ENCODE measurements at places on chromosomes 4 and X. TPM values are rescaled to one million over a fixed set of nuclear protein-coding genes. Genes with fewer than 3 reads are reported as not detected.

DNA sequence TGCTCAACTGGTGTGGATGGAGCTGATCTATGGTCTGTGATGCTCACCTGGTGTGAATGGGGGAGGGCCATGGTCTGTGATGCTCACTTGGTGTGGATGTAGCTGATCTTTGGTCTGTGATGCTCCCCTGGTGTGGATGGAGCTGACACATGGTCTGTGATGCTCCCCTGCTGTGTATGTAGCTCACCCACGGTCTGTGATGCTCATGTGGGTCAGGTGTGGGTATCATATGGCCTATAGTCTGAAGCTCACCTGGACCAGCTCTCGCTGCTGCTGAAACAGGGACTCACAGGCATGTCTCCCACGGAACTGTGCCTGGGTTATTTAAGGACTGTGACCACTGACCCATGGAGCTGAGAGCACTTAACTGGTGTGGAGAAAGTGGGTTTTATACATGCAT, 109.7 kb downstream of the CRLF2 start:
- no peak for DNase-seq

GRCh38 chrX:152638443-152638904, 779 bp downstream of the GABRQ start:
- no peak for DNase-seq

DNA sequence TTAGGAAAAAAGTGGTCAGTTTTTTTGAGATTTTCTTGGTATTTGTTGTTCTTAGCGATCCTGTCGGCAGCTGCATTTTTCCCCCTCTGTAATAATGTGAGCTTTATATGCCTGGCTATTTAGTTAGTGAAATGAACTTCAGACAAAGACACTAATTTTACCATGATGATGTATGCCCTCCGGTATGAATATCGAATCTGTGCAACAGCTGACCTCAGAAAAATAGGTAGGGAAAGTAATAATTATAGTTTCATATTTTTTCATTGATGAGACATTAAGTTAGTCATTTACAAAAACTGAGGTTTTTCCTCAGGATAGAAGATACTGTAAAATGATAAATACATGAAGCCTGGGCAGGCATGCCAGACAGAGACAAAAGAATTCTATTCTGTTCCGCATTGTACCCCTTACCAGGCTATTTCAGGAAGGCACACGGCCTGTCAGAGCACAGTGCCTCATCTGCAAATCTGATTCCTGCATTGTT, 155.8 kb downstream of the SHROOM3 start:
- no peak for DNase-seq

GRCh38 chrX:102341867-102342266, 94.9 kb downstream of the NXF2 start:
- DNase-seq: no peak

DNA sequence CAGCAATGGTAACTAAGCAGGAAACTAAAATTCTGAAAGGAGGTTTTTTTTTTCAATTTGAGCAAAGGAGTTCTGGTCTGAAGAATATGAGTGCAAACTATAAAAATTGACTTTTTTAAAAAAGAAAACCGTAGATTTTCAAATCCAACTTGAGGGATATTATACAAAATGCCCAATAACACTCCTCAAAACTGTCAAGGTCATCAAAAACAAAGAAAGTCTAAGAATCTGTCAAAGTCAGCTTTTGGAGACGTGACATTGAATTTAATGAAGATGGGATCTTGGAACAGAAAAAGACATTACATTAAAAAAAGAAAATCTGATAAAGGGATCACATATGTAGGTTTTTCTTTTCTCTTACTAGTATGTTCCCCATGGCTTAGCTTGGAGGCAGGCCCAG, 40.4 kb upstream of the AR start:
- no peak for DNase-seq

GRCh38 chr4:100100985-100101384, 89.3 kb downstream of the DDIT4L start:
- no peak for DNase-seq

GRCh38 chr4:76688619-76689144, 209.3 kb downstream of the SOWAHB start:
- DNase-seq: no peak

DNA sequence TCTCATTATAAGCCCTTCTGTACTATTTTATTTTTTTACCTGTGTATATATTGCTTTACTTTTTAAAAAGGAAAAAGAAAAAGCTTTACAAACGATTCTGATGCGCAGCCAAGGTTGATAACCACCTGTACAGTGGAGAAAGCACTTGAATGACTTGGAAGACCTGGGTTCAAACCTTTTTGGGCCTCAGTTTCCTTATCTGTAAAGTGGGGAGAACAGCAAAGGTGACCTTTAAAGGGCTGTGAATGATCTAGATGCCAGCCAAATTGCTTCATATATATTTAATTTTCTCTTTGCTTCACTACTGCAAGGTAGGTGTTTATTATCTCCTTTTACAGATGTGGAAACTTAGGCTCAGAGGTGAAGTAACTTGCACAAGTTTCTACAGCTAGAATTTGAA, 45.0 kb downstream of the SMC1A start:
- no peak for DNase-seq

DNA sequence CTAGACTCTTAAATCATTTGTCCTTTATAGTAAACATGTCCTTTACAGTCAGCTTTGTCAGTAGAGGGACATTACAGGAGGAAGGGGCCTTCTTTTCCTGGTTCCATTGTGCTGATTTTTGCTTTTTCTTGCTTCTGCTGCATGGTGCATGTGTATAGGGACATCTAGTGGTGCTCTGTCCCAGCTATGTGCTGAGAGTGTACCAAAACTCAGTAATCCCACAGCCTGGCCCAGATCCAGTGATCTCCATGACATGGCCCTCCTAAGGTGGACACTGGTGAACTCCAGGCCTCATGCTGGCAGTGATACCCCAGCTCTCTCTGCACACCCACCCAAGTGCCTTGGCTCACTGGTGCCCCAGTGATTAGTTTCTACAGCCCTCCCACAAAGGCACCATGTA, 45.2 kb downstream of the MAGEB17 start:
- no peak for DNase-seq

DNA sequence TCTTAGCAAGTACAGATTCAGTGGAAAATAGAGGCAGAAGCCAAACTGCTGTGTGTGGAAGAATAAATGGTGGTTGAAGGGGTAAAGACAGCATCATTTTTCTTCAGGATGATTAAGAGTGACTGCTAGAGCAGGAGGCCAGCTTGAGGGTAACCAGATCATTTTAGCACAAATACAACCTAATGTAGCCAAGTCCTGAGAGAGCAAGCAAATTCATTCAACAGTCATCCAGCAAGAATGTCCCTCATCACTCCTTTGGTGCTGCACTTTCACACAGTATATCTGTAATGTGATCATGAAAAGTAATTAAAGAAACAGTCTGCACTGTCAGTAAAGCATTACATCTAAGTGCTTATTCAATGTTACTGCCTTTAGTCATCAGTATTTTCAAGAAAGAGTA, 44.8 kb downstream of the NPFFR2 start:
- DNase-seq: no peak

GRCh38 chr4:11817088-11817487, 388.4 kb upstream of the HS3ST1 start:
- DNase-seq: no peak

DNA sequence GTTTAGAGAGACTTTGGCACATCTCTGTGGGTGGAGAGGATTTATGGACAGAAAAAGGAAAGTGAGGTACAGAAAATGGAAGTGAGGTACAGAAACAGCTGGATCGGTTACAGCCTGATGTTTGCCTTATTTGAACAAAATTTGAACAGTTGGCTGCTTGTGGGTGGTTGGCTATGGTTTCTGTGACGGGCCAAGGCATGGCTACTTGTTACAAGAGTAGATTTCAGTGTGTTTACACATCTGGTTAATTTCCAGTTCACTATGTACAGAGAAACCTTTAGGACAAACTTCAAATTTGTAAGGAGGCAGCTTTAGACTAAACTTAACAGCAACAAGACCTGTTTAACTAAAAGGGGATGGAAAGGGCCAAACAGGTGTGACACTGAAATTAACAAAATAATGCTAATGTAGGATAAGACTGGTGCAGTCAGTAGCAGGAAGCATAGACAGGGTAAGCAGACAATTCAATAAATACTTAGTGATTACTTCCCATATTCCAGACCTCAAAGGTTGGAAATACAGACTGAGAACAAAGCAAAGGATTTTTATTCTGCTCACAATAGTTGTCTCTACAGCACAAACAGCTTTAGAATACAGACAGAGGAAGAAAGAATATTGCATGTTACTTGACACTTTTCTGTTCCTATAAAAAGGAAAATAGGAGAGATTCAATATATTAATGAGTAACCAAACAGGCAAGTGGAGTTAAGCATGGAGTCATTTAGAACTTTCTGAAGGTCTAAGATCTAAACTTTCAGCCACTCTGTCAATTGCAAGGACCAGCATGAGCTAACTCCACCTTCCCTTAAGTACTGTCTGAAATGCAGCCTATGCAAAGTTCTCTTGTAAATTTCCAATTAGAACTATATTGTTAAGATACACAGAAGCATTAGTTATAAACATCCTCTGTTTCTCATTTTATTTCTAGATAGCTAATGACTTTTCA, 294.4 kb upstream of the FAT4 start:
- no peak for DNase-seq

DNA sequence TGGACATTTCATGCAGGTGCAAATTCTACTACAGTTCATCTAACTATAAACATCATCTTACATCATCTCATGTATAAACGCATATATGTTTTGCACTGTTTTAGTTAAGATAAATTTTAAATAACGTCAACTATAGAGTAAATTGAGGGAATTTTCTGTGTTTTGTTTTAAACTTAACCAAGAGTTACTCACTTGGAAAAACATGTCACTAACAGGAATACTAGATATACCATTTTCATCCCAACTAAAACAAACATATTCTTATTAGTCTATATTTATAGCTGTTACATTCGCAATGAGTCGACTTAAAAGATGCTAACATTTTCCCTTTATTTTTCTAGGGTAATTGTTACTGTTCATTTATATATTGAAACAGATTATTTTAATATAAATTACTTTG, 159.6 kb downstream of the PDGFC start:
- no peak for DNase-seq

- no peak for DNase-seq
These were observed 13.1 kb upstream of the SLC9B1 start for GRCh38 chr4:103032574-103032973.

GRCh38 chr4:169017971-169018370, 7.9 kb upstream of the CBR4 start:
- no peak for DNase-seq

CDKL2 gene
- 2.4 TPM for total RNA-seq

CCKAR gene
- not detected for total RNA-seq

CYSLTR1 gene
- total RNA-seq: 5.3 TPM

PDE5A gene
- total RNA-seq: 55.8 TPM

USP9X gene
- 97.2 TPM for total RNA-seq

CXCR3 gene
- total RNA-seq: 0.31 TPM

SNCA gene
- 202 TPM for total RNA-seq

Data from sciatic nerve (tissue), 2 donors.